Activated CD4-positive, alpha-beta T cell treated with anti-CD3 and anti-CD28 coated beads, Interleukin-10, Interleukin-2, amounts not matched to agents 100 ng/mL and 50 ng/mL, durations not matched to agents 16 hours and 8 hours (primary cell): ENCODE measurements at places on chromosomes 4 and X.

GRCh38 chr4:156751486-156751885 lies 220.1 kb downstream of the PDGFC start:
- no peak for DNase-seq

DNA sequence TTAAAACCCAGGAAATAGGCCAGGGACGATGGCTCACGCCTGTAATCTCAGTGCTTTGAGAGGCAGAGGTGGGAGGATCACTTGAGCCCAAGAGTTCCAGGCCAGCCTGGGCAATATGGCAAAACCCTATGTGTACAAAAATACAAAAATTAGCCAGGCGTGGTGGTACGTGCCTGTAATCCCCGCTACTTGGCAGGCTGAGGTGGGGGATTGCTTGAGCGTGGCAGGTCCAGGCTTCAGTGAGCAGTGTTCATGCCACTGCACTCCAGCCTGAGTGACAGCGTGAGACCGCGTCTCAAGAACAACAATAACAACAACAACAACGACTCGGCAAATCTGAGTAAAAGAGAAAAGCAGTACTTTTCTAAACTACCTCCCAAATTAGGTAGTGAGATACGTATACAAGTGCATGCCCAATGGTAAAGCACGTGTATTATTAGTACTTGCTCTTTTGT lies 13.0 kb upstream of the NDUFC1 start:
- no peak for DNase-seq

DNA sequence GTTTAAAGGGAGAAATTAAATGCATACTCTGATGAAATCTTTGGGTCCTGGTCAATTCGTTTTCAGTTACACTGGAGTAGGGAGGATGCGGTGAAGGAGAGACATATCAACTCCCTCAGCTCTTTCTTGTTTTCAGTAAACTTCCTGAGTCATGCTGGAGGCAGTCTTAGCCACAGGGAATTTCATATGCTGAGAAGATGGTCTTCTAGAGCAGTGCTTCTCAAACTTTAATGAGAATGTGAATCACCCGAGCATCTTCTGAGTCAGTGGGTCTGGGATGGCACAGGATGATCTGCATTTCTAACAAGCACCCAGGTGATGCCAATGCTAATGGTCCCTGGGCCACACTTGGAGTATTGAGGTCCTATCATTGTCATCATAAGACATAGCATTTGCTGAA lies 214.5 kb downstream of the KIT start:
- peak; percentile 78 for DNase-seq

GRCh38 chr4:88143504-88143903 lies 14.9 kb downstream of the ABCG2 start:
- DNase-seq = no peak

- DNase-seq = no peak
These were observed 57.7 kb downstream of the IL13RA2 start for GRCh38 chrX:114959729-114960128.

- DNase-seq = no peak
These were observed 1701.5 kb upstream of the TENM3 start for GRCh38 chr4:180541678-180542077.

DNA sequence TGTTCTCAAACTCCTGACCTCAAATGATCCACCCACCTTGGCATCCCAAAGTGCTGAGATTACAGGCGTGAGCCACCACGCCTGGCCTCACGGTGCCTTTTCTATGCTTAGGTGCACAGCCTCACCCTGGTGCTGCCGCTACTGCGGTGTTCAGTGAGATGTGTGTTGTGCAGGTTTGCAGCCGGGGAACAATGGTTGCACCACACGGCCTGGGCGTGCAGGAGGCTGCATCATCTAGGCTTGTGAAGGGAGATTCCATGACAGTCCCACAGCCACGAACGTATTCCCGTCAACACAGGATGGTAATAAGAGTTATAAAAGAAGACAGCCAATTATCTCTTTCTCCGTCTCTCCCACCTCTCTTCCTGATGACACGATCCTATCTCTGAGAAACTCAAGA lies 22.0 kb downstream of the CPLX1 start:
- no peak for DNase-seq

DNA sequence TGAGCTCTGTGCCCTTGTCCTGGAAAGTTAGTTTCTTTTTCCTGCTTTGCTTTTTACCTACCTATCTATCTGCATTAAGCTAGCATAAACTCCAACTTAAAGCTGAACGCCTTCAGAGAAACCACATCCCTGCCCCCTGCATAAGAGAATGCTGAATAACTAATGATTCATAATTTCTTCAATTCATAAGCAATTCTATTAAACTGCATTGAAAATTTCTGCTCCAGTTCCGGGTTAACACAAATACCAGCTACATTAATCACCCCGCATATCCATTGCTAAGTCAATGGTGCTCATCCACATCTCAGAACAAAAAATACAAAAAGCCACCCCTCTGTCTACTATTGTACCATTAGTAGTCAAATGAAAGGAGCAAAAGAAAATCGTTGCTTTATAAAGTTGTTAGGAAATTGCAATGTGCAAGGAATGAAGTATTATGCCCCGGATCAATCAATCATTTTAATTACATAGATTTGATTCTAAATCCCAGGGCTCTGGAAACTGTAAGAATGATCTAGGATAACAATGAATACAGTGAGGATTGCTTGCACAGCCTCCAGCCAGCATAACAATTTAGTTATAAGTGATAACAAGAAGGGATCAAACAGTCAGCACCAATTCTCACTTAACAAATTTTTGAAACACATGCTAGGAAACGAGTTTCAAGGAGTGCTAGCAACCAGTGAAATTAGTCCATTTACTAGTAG lies 106.8 kb downstream of the ELOVL6 start:
- DNase-seq = no peak

GRCh38 chr4:64341711-64342110 lies 67.5 kb downstream of the TECRL start:
- no peak for DNase-seq

- DNase-seq = no peak
These were observed 87.6 kb upstream of the JADE1 start for GRCh38 chr4:128721896-128722295.

- no peak for DNase-seq
These were observed 131.1 kb downstream of the KLHL8 start for GRCh38 chr4:87089368-87089767.

GRCh38 chr4:72568959-72569718 lies at the start of gene ADAMTS3:
ADAMTS3 (minus strand) TSS chr4:72569221; CDS start chr4:72568762, 459 bp downstream.
- peak; percentile 1 for DNase-seq

DNA sequence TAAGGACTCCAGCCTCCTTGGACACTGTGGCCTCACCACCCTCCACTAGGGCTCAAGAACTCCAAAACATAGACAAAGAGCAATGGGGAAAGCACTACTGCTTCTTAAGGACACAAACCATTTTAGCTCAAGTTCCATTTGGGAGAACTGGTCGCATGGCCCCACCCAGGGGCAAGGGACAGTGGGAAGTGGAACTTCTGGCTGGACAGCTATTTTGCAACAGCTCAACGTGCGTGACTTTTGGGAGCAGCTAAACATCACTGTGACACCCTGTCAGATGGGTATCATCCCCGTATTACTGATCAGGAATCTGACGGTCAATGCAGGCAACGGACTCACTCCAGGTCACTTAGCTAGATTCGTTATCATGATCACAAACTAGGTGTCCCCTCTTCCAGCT lies 9.0 kb upstream of the GLOD5 start:
- no peak for DNase-seq

DNA sequence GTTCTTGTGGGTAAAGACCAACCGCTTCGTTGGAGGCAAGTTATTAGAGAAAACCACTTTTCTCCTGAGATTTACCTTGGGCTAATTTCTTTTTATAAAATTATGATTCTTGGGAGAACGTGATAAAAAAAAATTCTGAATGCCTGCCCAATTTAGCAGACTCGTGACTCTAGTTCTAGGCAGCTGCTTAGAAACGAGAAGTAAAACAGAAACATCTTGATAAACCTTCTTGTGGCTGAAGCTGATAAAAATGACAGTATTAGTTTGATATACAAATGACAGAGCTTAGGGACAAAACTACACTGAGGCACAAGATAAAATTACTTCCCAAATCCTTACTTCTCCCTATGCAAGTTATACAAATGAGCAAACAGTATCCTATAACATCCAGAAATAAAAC lies 458.9 kb upstream of the TEX13C start:
- DNase-seq = no peak

DNA sequence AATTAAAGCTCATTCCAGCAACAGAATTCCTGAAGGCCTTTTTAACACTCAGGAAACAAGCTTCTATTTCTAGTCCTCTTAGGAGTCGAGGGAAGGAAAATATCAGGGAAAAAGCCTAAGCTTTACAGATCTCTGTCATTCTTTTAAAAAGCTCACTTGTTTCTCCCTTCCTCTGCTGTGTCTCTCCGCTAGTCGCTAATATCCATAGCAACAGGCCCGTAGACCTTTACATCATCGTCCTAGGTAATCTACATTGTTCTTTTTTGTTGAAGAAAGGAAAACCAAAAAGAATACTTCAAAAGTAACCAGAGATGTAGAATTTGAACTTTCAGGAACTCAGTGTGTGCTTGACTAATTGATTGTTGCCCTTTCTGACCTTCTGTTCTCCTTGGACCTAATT lies 45.9 kb upstream of the MTMR1 start:
- no peak for DNase-seq

GRCh38 chrX:121360280-121360679 lies 312.9 kb downstream of the GLUD2 start:
- no peak for DNase-seq

GRCh38 chr4:25068386-25068785 lies 37.6 kb upstream of the LGI2 start:
- DNase-seq = no peak

- no peak for DNase-seq
These were observed 11.6 kb downstream of the POLR2B start for GRCh38 chr4:56990109-56990905.

- no peak for DNase-seq
These were observed 91.6 kb upstream of the NMU start for GRCh38 chr4:55727746-55728145.

DNA sequence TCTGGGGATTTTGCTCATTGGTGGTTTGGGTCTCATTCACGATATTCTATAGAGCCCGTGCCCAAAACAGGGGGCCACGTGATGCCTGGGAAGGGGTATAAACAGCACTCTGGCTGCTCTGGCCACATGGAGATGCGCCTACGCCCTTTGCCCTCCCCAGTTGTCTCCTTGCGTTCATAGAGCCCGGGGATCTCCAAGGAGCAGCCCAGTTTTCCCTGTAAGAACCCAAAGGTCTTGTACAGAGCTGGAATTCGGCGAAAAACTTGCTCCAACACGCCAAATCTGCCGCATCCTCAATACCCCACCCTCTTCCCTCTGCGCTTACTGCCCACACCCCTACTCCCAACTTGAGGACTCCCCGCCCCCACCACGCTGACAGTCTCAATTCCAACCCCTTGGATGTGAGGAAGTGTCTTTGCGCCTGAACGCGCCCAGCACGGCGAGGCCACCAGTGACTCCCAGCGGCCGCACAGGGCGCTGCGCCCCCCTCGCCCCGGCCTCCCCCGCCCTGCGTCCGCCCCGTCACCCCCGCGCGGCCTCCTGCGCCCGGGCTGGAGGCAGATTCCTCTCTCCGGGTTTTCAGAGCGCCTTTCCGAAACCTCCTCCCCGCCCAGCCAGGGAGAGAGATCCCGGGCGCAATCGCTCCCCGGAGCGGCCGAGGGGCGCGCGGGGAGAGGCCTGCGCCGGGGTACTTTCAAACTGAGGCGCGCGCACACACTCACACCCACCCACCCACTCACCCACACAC lies at the start of gene NHS:
TSS of gene NHS (plus strand) at position 582 of the 748 bp plus-strand sequence. CDS start 558 bp downstream, outside the sequence.
- no peak for DNase-seq
